ENCODE measurements at places on chromosomes 12 and 14.

DNA sequence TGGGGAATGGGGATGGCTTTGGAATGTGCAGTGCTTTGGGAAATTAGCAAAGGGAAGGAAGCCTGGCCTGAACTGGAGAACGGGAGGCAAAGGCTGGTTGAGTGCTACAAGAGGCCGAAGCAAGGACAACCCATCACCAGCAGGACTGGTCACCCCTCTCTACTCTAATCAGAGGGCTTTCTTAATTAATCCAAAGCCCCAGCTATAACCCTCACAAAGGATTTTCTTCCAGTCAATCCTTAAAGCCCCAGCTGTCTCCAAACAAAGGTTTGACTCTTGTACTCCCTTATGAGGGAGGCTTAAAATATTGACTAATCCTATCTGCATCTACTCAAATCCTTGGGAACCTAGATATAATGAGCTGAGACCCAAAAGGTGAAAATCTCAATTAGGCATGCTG is 256.3 kb downstream of the NTF3 start:
- DNase-seq = no peak

- DNase-seq = no peak
These were observed 35.3 kb upstream of the PAPOLA start for GRCh38 chr14:96466918-96467317.

DNA sequence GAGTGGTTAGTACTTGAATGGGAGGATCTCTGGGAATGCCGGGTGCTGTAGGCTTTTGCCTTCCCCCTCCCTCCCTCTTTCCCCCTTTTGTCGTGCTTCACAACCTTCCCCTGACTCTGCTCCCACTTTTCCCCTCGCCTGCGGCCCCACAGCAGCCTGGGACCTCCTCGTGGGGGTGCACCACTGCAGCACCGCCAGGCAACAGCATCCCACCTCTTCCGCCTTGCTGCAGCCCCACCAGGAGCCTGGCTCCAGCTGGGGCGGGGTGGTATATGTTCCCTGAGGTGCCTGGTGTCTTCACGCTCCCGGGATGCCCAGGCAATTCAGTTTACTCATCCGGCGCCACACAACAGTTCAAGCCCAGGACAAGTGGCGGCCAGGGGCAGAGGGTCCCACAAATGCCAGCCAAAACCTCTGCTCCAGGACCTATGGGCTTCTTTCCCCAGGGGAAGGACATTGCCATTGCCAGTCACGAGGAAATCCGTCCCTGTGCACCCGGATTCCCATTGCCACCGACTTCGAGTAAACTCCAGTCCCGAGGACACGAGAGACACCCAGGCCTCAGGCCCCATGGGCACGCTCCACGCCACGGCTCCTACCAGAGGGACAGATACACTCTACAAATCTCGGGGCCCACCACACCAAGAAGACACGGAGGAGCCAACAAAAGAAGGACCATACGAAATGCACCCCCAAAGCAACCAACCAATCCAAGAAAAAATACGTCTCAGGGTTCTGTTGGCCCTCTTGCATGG is 181.7 kb downstream of the ALG10 start:
- DNase-seq = no peak

- DNase-seq = no peak
These were observed 245.9 kb upstream of the DDHD1 start for GRCh38 chr14:53399057-53399456.

DNA sequence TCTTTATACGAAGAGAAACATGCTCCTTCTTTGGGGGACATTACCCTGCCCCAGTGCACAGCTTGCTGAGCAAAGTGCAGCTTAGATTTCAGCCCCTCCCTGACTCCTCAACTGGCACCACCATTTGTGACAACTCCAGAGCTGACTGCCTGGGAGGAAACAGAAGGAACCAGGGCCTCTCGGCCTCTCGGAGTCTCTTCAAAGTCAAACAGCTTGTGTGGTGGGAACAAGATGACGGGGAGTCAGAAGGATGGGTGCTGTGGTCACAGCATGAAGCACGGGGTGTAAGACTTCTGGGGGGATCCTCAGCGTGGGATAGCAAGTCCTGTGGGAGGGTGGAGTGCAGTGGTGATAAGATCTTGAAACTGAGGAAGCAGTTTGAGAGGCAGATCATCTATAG is 123.5 kb upstream of the BCL2L14 start:
- no peak for DNase-seq

DNA sequence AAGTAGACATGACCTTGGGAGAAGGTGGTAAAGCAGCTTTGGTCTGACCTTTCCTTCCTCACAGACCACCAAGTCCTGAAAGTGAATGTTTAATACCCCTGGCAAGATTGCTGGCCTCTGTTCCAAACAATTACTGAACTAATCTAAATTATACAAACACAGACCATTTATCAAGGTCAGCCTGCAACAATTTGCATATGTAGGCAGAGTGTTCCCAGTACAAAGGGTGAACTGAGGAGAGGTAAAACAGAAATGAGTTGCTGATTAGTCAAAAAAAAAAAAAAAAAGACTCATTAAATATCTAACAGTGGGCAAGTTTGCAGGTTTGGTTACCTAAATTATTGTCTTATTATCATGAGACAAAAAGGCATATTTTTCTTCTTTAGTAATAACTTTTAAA is 506.5 kb downstream of the TMEM117 start:
- DNase-seq = peak; percentile 10

DNA sequence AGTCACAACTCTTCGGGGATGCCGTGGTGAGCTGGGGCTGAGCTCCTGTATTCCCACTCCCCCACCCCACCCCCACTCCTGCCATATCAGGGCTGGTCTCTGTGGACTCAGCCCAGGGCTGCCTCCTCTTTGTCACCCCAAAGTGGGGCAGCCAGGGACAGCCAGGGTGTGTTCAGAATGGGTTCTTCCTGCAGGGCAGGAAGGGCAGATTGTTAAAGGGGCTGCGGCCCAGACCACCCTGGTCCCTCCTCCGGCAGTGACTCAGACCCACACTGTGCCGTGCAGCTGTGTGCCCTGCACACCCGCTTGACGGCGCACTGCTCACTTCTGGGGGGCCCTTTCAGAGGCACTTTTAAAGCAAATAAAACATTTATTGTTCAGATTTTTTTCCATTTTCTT is 9.3 kb downstream of the SLC48A1 start:
- no peak for DNase-seq

- no peak for DNase-seq
These were observed 1.8 kb downstream of the XRCC3 start for GRCh38 chr14:103713304-103714062.

GRCh38 chr14:33915682-33916081 is 35.2 kb downstream of the EGLN3 start:
- DNase-seq = no peak

DNA sequence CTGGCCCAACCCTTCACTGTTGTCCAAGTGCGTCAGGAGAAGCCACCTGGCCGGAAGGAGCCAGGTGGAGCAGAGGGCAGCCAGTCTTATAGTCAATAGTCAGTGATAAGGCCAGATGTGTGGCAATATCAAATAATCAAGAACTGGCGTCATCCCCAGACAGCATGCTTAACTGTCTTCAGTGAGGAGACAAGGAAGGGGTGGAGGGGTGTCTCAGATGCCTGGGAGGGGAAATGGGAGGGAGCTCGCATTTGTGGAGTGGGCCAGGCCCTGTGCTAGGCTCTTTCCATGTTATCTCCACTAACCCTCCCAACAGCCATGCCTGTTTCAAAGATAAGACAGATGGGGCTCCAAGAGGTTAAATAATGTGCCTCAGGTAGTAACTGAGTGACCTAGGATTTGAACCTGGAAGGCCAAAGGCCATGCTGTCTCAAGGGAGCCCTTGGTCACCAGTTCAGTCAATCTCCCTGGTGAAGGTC is 48.9 kb upstream of the FOS start:
- no peak for DNase-seq

DNA sequence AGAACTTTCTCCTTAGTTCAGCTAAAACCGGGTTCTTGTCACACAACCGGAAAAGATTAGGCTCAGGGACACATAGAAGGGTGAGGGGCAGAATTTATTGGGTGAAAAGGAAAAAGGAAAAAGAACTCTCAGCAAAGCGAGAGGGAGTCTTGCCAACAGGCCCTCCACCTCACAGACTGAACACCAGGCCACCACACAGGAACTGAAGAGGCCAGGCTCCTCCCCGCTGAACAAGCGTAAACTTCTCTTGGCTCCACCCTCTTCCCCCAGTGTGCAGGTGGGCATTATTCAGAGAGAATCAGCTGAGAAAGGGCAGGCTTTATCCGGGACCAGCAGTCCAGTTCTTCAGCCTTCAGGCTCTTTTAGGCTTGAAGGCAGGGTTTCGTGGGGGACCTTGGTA is 125.6 kb upstream of the FGD4 start:
- DNase-seq = no peak

DNA sequence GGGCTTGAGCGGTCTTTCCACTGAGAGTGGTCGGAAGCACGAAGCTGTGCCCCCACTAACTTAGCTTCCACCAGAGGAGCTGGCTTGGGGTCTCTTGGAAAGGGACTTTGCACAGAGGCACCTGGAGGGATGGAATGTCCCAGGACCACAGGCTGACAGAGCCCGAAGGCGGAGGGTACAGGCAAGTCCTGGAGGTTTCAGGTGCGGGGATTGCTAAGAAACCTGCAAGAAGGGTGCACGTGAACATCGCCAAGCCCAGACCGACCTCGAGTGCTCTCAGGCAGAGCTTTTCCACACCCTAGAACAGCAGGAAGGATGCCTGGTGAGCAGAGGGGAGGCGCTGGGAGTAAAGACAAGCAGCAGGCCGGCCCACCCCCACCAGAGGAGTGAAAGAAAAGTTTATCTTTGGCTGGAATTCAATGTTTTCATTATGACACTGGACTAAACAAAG is 61.6 kb downstream of the SERPINA3 start:
- DNase-seq = no peak

DNA sequence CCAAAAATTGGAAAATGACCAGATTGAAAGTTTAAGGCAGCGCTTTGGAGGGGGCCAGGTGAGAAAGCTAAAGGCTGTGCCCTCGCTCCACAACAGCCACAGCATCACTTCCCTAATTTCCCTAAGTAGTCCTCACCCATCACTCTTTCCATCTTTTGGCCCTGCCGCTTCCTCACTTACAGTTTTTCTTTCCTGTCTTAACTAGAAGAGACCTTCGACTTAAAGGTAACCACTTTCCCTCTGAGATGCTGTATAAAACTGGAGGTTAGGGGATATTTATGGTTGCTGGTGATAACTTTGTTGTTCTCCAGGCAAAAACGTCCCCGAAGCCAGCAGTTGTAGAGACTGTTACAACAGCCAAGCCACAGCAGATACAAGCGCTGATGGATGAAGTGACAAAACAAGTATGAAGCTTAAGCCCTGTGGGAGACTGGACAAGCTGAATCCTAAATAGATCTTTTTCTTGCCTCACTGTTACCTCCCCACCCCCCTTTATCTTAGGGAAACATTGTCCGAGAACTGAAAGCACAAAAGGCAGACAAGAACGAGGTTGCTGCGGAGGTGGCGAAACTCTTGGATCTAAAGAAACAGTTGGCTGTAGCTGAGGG is 4.3 kb downstream of the DDIT3 start:
- DNase-seq = no peak

All from spinal cord (tissue), 10 donors.